ENCODE measurements at places on chromosomes 11 and 22. TPM values are rescaled to one million over a fixed set of nuclear protein-coding genes. Genes with fewer than 3 reads are reported as not detected.

FREY1 gene
- total RNA-seq, result 0.46 TPM

SYT13 gene
- 5.4 TPM for total RNA-seq

HBE1 gene
- total RNA-seq, result 0.10 TPM

MYOD1 gene
- 0.03 TPM for total RNA-seq

YPEL4 gene
- 0.35 TPM for total RNA-seq

CADM1 gene
- total RNA-seq, result 24.8 TPM

PDE2A gene
- total RNA-seq, result 2.0 TPM

ART1 gene
- total RNA-seq, result 0.10 TPM

TSPAN4 gene
- total RNA-seq, result 203 TPM

PGGHG gene
- total RNA-seq, result 8.6 TPM

CSNK2A3 gene
- 1.7 TPM for total RNA-seq

OR52L1 gene
- total RNA-seq, result not detected

KCTD14 gene
- 2.0 TPM for total RNA-seq

PARVA gene
- 26.5 TPM for total RNA-seq

KCNE3 gene
- total RNA-seq, result not detected

OR8H1 gene
- not detected for total RNA-seq

LGR4 gene
- 36.4 TPM for total RNA-seq

CNTF gene
- 1.3 TPM for total RNA-seq

KCNA4 gene
- total RNA-seq, result not detected

ANGPTL5 gene
- total RNA-seq, result 0.14 TPM

ABCC8 gene
- 11.8 TPM for total RNA-seq

TENM4 gene
- total RNA-seq, result 0.11 TPM

CD3E gene
- total RNA-seq, result not detected

KCNK4 gene
- total RNA-seq, result not detected

Data from A549 treated with AZD2906 at 1 μM for 4 hours (cell line).